ENCODE measurements at places on chromosomes 1 and 21.

- DNase-seq = no peak
Observed at GRCh38 chr1:115283681-115284146, 54.3 kb downstream of the NGF start.

DNA sequence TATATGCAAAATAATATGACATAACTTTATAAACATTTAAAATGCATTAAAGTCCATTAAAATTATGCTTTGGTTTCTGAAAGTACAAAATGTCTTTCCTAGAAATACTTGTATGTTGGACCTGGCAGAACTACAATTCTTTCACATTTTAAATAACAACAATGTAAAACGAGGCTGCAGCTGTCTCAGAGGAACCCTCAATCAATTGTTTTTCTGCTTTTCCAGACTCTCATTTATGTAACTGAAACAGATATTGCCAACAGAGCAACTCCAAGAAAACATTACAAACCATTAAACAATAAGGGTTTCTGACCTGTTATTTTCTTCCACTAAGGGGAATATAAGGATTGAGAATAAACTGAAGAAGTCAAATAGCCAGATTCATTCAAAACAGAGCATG, 1193.4 kb downstream of the NCAM2 start:
- no peak for DNase-seq

DNA sequence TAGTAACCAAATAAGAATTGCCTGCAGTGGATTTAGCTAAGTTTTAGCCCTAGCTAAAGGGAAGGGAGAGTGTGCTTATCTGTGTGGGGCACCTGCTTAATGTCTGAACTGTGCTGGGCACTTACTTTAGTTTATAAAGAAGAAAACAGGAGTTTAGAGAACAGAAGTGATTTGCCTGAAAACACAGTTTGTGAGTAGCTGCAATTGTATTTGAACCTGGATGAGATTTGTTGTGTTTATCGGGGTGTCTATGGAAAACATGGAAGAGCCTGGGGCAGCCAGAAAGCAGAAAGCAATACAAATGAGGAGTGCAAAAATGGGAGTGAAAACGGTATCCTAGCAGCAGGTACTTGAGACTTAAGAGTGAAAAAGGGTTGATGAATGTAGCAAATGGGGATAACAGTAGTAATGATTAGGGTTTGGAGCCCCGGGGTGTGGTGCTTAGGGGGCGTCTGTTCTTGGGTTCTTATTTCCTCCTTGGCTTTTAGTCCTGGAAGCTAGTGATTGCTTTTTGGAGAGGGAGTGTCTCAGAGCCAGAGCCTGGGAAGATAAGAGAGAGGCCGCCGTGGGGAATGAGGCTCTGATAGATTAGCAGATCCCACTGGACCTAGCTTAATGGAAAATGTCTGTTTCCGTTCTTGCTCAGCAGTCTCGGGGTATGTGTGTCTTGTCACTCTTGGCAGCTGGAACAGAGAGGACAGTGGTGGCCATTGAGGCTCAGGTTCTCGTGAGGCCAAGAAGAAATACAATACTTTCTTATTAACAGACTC, 5.6 kb downstream of the PRCC start:
- DNase-seq = no peak

- no peak for DNase-seq
Observed at GRCh38 chr1:204293605-204294337, 66.0 kb downstream of the PLEKHA6 start.

GRCh38 chr1:246151796-246152434, 355.2 kb downstream of the SMYD3 start:
- no peak for DNase-seq

DNA sequence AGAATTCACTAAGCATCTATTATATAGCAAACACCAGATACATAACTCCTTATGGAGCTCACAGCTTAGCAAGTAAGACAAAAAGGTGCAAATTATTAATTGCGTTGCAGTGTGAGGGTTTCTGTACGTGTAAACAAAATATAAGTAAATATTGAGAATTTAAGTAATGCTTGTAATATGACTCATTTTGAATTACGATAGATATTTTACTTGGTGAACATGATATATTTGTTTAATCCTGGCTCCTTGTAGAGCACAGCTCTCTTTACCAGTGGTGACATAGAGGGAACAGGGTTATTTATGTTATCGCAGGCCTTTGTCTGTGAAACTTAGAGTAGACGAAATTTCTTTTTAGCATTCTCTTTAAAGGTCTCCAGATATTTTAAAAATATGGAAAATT, 36.4 kb downstream of the LYPLAL1 start:
- no peak for DNase-seq
